Eye (tissue), 1 donor: ENCODE measurements at places on chromosomes 13 and 19.

DNA sequence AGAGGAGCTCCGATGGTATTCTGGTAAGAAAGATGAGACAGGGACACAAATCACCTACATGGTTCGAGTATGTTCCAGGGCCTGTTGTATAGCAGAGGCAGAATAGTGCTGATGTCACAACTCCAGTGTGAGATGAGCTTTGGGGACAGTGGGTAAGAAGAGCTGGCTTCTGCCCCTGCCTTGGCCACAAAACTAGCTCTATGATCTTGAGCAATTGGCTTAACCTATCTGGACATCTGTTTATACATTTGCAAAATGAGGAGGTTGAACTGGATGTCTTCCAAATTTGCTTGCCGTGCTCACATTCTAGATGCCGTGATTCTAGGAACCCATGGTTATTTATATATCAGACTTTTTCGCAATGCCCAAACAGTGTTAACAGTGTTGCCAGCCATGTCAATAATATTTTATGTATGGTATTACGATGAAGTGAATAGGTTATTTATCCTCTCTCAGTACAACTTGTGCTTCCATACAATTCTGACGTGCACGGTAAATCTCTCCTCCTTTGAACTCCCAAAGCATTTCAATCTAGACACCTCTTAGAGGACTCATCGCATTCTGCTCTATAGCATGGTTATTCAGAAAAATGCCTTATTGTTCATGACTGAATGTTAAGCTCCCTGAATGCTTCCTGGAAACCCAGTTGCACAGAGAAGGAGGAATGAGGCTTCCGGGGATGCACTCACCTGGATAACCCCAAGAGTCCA lies 316.0 kb downstream of the FOXO1 start:
- DNase-seq: no peak

- no peak for DNase-seq
Measured at GRCh38 chr13:79282976-79283375, 123.1 kb downstream of the RBM26 start.

DNA sequence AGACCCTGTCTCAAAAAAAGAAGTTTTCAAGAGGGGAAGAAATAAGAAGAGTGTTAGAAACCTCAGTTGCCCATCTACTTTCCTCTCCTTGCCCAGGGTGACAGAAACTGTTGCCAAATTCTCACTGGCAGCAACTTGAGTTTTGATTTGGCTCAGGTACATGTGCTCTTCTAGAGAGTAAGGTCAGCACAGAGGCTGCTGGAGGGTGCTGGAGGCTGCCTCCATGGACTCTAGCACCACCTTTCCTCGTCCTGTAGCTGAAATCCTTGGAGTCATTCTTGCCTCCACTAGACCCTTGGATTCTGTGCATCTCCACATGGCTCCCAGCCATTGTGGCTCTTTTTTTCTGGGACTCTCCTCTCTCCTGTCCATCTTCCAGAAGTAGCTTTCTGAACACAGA lies 149.1 kb downstream of the TM9SF2 start:
- DNase-seq: no peak

DNA sequence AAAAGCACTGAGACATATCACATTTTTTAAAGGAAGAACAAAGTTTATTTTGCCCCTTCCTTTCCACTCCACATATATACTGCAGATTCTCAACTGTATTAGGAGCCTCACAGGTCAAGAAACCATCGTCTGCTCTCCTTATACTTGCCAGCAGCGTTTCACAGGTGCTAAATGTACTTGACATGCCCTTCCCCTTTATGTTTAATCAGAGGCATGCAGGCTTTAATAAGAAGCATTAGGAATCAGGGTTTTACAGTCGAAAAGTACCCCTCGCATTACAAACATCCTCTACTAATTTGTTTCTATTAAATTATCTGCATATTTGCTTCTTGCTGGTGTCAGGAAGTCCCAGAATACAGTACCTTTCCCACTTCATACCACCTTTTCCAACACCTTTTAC lies 3.7 kb upstream of the RAP2A start:
- DNase-seq: no peak

- no peak for DNase-seq
Measured at GRCh38 chr13:28268800-28269223, 130.5 kb downstream of the PAN3 start.

- DNase-seq: peak; percentile 85
Measured at GRCh38 chr19:14031719-14032480, at the start of gene IL27RA. Gene IL27RA (plus strand): TSS chr19:14031762. CDS start chr19:14031873, 111 bp downstream.

- peak; percentile 28 for DNase-seq
Measured at GRCh38 chr13:103852036-103852435, 785.8 kb upstream of the SLC10A2 start.
